ENCODE measurements at places on chromosomes 1 and 21.

GRCh38 chr1:246005067-246005466 is 502.0 kb downstream of the SMYD3 start:
- no peak for DNase-seq

DNA sequence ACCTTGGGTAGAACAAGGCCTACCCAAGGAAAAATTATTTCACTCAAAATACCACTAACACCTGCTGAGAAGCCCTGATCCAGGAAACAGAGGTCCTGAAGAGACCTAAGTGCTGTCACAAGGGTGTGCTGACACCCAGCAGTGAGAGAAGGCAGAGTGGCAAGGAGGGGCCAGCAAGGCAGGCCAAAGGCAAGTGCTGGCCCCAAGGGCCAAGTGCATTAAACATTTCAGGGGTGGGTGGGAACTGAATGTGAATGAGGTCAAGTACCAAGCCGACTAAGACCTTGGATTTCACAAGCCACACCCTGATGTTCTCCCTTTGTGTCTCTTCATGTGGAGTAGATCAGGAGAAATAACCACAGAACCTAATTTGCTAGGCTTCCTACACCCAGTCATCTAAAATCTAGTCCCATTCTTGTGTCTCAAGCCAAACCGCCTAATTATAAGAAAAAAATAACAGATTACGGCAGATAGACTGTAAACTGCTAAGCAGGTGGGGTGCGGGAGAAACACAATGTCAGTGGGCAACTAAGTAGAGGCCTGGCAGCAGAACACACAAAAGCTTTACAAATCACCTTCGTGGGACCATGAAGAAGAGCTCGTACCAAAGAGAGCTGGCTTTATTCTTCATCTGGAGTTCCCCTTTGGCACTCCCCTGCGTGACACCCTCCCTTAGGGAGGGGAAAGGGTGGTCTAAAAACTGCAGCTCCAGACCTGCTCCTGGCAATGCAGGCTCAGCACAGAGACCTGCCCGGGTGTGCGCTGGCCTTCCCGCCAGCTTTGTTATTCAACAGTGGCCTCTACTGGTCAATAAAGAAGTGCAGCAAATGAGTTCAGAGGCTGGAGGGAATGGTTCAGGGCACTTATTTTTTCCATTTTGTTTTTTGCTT is 8.7 kb downstream of the UBE2G2 start:
- no peak for DNase-seq

DNA sequence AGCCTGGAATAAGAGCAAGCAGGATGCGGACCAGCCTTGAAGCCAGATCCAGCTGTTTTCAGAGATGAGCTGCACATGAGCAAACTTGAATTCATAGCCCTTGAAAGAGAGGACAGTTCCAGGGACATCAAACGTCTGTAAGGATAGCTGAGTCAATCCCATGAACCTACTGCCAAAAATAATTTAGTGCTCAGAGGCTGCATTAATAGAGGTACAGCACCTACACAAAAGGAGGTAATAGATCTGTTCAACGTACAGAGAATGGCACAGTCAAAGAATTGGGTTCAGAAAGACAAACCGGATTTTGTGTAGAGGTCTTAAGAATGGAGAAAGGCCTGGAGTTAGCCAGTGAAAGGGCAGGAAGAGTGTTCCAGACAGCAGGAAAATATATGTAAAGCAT is 110.8 kb upstream of the ZC3H12A start:
- no peak for DNase-seq

GRCh38 chr1:214615109-214615508 is 12.1 kb downstream of the CENPF start:
- no peak for DNase-seq

DNA sequence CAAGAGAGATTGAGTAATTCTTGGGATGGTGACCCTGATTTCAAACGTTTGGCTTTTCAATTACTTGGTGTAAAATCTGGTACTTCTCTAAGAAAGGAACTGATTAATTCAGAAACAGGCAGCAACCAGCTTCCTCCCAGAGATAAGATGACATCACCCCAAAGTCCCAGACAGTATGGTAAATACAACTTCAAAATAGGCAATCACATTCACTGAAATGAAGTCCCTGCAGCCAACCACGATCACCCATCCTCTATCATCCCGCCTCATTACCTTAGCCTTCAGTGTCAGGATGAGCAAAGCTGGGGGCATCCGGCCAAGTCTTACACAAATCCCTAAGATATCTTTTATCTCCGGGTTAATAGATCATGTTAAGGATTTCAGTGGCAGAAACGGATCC is 26.4 kb upstream of the RUNX1 start:
- peak; percentile 21 for DNase-seq

DNA sequence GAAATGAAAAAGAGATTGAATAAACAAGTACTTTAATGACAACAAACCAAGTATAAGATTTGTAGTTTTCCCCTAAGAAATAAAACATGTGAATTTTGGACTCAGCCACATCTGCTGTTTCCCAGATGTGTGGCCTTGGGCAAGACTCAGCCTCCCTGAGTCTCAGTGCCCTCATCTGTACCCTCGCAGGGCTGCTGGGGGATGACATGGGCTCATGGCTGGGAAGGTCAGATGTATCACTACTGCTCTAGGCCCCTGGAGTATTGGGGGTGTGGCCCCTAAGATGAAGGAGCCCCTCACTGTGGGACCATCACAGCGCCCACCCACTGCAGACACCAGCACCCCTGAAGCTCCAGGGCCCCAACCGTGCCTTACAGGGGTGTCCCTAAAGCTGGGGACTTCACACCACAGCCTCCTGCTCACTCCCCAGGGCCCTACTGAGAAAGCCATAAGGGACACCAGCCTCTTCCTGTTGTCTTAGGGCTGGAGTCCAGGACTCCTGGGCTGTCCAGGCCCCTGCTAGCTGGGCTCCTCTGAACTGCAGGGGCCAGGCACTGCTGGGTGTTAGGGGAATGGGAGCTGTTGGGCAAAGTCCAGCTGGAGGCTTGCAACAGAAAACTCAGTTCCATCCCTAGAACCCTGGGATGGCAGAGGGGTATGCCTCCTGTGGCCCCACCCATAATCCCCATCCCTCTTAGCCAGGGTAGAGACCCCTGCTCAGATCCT is 104.0 kb upstream of the WNT4 start:
- no peak for DNase-seq
